ENCODE measurements at places on chromosomes 11 and 22.

- H3K27ac ChIP-seq = no peak overlapping the region
- no peak overlapping the region for H3K4me3 ChIP-seq
- H3K36me3 ChIP-seq = no peaks in the 10 kb centered on the region
- DNase-seq = no peak
- no peaks in the 10 kb centered on the region for H3K27me3 ChIP-seq
Observed at GRCh38 chr11:2651054-2651617, 48.7 kb downstream of the KCNQ1OT1 start.

DNA sequence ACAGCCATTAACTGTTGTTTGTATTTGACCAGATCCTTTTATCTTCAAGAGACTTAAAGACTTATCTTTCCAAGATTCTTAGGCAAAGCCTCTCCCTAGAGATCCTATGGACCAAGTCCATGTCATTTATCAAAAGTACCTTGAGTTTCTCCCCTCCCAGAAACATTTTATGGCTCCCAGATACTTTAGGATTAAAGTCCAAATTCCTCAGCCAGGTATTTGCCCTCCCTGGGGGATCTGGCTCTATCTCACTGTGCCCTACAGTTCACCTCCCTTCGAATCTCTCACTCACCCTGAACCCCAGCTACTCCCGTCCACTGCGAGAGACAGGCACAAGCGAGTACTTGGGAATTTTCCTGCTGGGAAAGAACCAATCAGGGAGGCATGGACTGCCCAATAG, 11.9 kb downstream of the MS4A8 start:
- no peak overlapping the region for H3K27ac ChIP-seq
- H3K27me3 ChIP-seq = no peaks in the 10 kb centered on the region
- no peak overlapping the region for H3K4me3 ChIP-seq

GRCh38 chr11:18449251-18449650, 6.4 kb upstream of the LDHAL6A start:
- no peak overlapping the region for H3K27ac ChIP-seq
- DNase-seq = no peak
- no peaks in the 10 kb centered on the region for H3K36me3 ChIP-seq
- H3K4me1 ChIP-seq = no peaks in the 10 kb centered on the region
- H3K27me3 ChIP-seq = no peaks in the 10 kb centered on the region

GRCh38 chr22:19844377-19845053, 10.2 kb downstream of the GNB1L start:
- no peak for DNase-seq
- H3K4me3 ChIP-seq = no peak overlapping the region
- no peak overlapping the region for H3K27ac ChIP-seq
- H3K27me3 ChIP-seq = no peaks in the 10 kb centered on the region
- H3K36me3 ChIP-seq = peaks cover 12% of the 10 kb centered on the region

DNA sequence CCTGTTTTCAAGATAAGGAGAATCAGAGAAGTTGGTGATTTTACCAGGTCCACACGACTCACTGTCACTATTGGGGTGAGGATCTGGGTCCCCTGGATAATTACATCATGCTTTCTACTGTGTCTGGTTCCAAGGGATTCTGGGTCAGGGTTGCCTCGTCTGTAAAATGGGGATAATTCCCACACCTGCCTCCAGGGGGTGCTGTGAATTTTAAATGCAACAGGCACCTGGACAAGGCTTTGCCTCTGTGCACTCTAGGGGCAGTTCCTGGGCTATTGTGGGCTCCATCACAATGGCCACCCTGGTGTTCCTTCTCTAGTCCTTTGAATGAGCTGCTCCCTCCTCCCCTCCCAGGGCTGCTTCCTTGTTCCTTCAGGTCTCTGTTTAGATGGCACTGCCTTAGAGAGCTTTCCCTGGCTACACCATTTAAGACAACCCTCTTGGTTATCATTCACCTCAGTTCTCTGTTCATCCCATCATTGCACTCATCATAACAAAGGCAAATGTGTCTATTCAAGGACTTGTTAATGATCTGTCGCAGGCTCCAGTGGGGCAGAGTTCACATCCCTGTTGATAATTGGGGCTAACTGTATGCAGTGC, 178.6 kb downstream of the MIAT start:
- no peak overlapping the region for H3K27ac ChIP-seq
- peak; percentile 84 for DNase-seq
- H3K27me3 ChIP-seq = no peaks in the 10 kb centered on the region
- H3K4me1 ChIP-seq = peaks cover 12% of the 10 kb centered on the region
- no peak overlapping the region for H3K4me3 ChIP-seq

- H3K4me1 ChIP-seq = peaks cover 12% of the 10 kb centered on the region
- no peaks in the 10 kb centered on the region for H3K27me3 ChIP-seq
- H3K27ac ChIP-seq = no peak overlapping the region
- DNase-seq = no peak
Observed at GRCh38 chr11:61157743-61158142, 3.5 kb downstream of the VPS37C start.

- no peak overlapping the region for H3K27ac ChIP-seq
- H3K27me3 ChIP-seq = no peaks in the 10 kb centered on the region
- no peak overlapping the region for H3K4me3 ChIP-seq
- H3K4me1 ChIP-seq = peaks cover 30% of the 10 kb centered on the region
- no peaks in the 10 kb centered on the region for H3K36me3 ChIP-seq
- DNase-seq = no peak
Observed at GRCh38 chr11:46914363-46914762, 4.0 kb downstream of the LRP4 start.

DNA sequence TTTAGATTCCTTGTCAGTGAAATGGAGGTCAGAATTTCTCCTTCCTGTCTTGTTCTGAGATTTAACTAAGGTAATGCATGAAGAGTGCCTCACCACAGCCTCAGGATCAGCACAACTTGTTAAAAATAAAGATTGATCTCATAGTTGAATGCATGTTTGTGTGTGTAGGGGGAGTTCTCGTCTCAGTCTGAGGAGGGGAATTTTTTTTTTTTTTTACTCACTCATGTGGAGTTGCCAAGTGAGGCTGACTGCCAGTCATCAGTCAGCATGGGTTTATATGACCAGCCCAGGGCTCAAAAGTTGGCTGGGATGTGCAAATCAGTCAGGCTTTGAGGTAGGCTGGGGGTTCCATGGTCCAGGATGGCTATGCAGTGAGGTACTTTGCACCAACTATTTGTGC, 113.2 kb downstream of the FANCF start:
- H3K4me1 ChIP-seq = peaks cover 3% of the 10 kb centered on the region
- H3K27ac ChIP-seq = no peak overlapping the region
- no peaks in the 10 kb centered on the region for H3K36me3 ChIP-seq
- DNase-seq = no peak

GRCh38 chr11:126477535-126478305, 122.2 kb downstream of the ST3GAL4 start:
- no peak for DNase-seq
- no peaks in the 10 kb centered on the region for H3K36me3 ChIP-seq
- H3K4me3 ChIP-seq = no peak overlapping the region
- H3K4me1 ChIP-seq = peaks cover 14% of the 10 kb centered on the region
- no peak overlapping the region for H3K27ac ChIP-seq

GRCh38 chr11:1618231-1618630, 3.7 kb downstream of the KRTAP5-4 start:
- H3K27me3 ChIP-seq = peaks cover 2% of the 10 kb centered on the region
- H3K27ac ChIP-seq = no peak overlapping the region
- DNase-seq = no peak
- no peak overlapping the region for H3K4me3 ChIP-seq

- no peak overlapping the region for H3K27ac ChIP-seq
- H3K4me3 ChIP-seq = no peak overlapping the region
- H3K27me3 ChIP-seq = no peaks in the 10 kb centered on the region
- DNase-seq = no peak
- H3K36me3 ChIP-seq = no peaks in the 10 kb centered on the region
Observed at GRCh38 chr22:49656291-49656851, 171.3 kb downstream of the BRD1 start.

- H3K4me1 ChIP-seq = peaks cover 3% of the 10 kb centered on the region
- H3K27ac ChIP-seq = no peak overlapping the region
- H3K36me3 ChIP-seq = no peaks in the 10 kb centered on the region
- H3K27me3 ChIP-seq = no peaks in the 10 kb centered on the region
- DNase-seq = no peak
Observed at GRCh38 chr22:35530700-35531099, 9.9 kb upstream of the RASD2 start.

GRCh38 chr11:84465040-84465439, 1162.1 kb downstream of the DLG2 start:
- H3K27me3 ChIP-seq = no peaks in the 10 kb centered on the region
- H3K4me3 ChIP-seq = no peak overlapping the region
- no peak for DNase-seq
- no peaks in the 10 kb centered on the region for H3K4me1 ChIP-seq

- H3K4me3 ChIP-seq = no peak overlapping the region
- no peaks in the 10 kb centered on the region for H3K27me3 ChIP-seq
- H3K36me3 ChIP-seq = peaks cover 41% of the 10 kb centered on the region
- no peak overlapping the region for H3K27ac ChIP-seq
- peaks cover 5% of the 10 kb centered on the region for H3K4me1 ChIP-seq
- peak; percentile 63 for DNase-seq
Observed at GRCh38 chr22:26461188-26461810, 22.3 kb downstream of the HPS4 start.

DNA sequence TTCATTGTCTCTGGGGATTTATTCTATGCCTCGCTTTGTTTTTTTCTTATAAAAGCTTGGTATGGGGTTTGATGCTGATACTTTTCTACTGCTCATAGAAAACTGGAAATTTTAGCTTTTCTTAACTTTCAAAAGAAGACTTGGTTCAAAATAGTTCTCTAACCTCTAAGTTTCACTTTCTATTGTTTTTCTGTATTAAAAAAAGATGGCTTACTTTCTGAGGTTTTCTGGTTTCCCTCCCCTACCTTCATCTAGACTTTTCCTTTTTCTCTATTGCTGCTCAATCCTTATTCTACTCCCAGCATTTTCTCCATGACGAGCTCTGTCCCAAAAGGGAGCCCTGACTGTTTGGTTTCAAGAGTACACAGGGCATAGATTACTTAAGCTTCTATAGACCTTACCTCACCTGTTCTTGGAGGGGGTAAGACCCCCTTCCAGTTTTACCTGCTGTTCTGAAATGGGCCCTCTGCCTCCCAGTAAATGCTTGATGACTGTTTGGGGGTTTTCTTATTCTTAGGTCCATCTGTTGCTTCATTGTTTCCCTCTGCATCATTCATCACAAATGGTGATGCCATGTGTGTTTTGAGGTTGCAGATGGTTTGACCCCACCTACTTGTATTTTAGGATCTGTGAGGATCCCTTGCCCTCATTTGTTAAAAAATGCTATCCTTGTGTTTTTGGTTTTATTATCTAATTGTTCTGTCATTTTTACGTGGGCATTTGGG, 29.5 kb downstream of the DNHD1 start:
- no peak for DNase-seq
- no peak overlapping the region for H3K27ac ChIP-seq
- H3K4me1 ChIP-seq = no peaks in the 10 kb centered on the region
- peaks cover 7% of the 10 kb centered on the region for H3K36me3 ChIP-seq
- no peaks in the 10 kb centered on the region for H3K27me3 ChIP-seq

DNA sequence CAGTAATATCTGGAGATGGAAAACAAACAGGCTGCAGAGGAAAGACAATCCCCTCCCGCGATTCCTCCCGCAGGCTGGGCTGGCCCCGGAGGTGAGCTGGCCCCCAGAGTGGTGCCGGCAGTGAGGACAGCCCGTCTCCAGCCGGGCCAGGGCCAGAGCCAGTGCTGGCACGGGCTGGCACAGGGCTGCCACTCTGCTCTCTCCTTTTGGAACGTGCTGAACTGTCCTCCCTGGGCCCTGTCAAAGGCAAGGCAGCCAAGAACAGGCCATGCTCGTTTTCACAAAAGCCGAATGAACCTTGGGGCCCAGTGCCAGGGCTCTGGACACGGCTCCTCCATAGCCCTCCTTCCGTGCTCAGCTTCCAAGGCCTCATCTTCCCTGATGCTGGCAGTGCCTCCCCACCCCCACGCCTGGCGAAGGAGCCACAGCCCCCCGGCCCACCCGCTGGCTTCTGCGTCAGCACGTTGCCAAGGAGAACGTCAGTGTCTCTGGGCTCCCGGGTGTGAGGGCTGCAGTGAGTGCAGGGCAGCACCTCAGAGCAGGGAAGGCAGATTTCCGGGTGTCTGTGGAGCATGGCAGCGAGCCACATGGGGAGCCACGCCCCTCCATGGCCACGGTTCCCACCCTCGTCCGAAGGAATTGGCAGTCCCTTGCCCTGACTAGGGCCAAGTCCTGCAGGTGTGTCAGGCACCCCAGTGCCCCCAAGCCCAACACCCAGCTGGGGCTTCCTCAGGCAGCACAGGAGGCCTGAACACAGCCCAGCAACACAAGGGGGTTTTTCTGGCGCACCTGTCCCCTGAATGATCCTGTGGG, 28.6 kb downstream of the GNAZ start:
- DNase-seq = no peak
- H3K4me3 ChIP-seq = no peak overlapping the region
- H3K27ac ChIP-seq = no peak overlapping the region
- H3K27me3 ChIP-seq = no peaks in the 10 kb centered on the region
- H3K4me1 ChIP-seq = peaks cover 8% of the 10 kb centered on the region
- H3K36me3 ChIP-seq = peaks cover 16% of the 10 kb centered on the region

- no peaks in the 10 kb centered on the region for H3K36me3 ChIP-seq
- no peaks in the 10 kb centered on the region for H3K27me3 ChIP-seq
- H3K27ac ChIP-seq = no peak overlapping the region
- no peak for DNase-seq
- no peak overlapping the region for H3K4me3 ChIP-seq
Observed at GRCh38 chr11:13661074-13661623, 7.3 kb upstream of the FAR1 start.

- no peak for DNase-seq
- peaks cover 5% of the 10 kb centered on the region for H3K36me3 ChIP-seq
- H3K27ac ChIP-seq = no peak overlapping the region
- no peaks in the 10 kb centered on the region for H3K27me3 ChIP-seq
Observed at GRCh38 chr11:33557201-33557600, 143.4 kb downstream of the C11orf91 start.

- no peaks in the 10 kb centered on the region for H3K4me1 ChIP-seq
- H3K36me3 ChIP-seq = no peaks in the 10 kb centered on the region
- no peak overlapping the region for H3K4me3 ChIP-seq
- H3K27me3 ChIP-seq = peaks cover 19% of the 10 kb centered on the region
Observed at GRCh38 chr22:46049726-46050450, 72.9 kb upstream of the WNT7B start.

GRCh38 chr11:68414496-68415221, 45.9 kb upstream of the PPP6R3 start:
- no peaks in the 10 kb centered on the region for H3K4me1 ChIP-seq
- no peak overlapping the region for H3K27ac ChIP-seq
- no peaks in the 10 kb centered on the region for H3K27me3 ChIP-seq

DNA sequence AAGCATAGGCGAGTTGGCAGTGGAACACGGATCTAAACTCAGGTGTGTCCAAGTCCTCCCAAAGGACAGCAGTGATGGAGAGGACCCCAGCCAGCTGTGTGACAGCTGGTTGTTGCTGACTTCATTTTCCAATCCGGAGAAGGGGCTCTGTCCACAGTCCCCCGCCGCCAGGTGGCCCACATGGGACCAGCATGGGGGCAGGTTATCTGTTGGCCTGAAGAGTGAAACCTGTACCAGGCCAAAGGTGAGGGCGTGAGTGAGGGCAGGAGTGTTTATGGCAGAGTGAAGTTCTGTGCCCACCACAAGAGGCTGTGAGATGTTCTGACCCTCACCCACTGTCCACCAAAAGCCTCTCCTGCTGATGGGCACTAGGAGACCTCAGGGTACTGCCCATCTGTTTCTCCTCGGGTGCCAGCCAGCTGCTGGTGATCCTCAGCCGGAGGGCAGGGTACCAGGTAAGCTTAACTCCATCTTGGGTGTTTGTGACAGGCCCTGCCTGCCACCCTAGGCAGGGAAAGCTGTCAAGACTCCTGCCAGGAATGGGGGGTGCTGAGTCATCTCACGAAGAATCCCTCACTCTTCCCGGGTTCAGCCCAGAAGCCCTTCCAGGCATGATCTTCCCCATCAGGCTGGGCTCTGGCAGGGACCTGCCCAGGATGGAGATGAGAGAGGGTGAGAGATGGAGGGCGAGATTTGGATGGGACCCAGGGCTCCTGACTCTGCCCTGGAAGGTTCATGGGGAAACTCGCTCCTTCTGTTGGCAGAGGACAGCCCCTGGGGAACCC, 15.5 kb upstream of the TAB1 start:
- H3K4me1 ChIP-seq = peaks cover 5% of the 10 kb centered on the region
- H3K27ac ChIP-seq = no peak overlapping the region
- no peaks in the 10 kb centered on the region for H3K36me3 ChIP-seq
- H3K27me3 ChIP-seq = peaks cover 7% of the 10 kb centered on the region
- no peak overlapping the region for H3K4me3 ChIP-seq

All from neuronal stem cell (in vitro differentiated cells).